ENCODE measurements at places on chromosomes 6 and 20. TPM values are rescaled to one million over a fixed set of nuclear protein-coding genes. Genes with fewer than 3 reads are reported as not detected.

OR2J3 gene
- total RNA-seq = not detected

GRCh38 chr6:165906736-165907135 is 243.7 kb upstream of the PDE10A start:
- no peak for DNase-seq

GRCh38 chr6:86937219-86938079 is at the start of gene HTR1E:
Gene HTR1E, plus strand, starts transcription at chr6:86937528. Its CDS starts 77,807 bp downstream, at chr6:87015335.
- no peak for DNase-seq

- no peak for DNase-seq
Measured at GRCh38 chr6:112576423-112576822, 229.3 kb downstream of the RFPL4B start.

GRCh38 chr6:168823397-168824212 is 382.6 kb downstream of the SMOC2 start:
- DNase-seq = no peak

DNA sequence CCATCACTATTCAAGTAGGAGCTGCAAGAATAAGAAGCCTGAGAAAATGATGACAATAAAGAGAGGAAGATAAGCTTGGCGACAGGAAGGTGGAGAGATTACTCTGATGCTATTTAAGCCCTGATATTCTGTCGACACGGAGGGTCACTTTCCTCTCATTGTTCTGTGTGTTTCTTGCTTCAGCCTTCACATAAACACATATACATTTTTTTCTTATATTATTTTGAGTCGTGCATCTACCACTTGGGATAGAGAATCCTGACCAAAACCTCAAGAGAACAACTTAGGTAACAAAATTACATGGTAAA is 10.5 kb downstream of the PTCHD4 start:
- no peak for DNase-seq

DNA sequence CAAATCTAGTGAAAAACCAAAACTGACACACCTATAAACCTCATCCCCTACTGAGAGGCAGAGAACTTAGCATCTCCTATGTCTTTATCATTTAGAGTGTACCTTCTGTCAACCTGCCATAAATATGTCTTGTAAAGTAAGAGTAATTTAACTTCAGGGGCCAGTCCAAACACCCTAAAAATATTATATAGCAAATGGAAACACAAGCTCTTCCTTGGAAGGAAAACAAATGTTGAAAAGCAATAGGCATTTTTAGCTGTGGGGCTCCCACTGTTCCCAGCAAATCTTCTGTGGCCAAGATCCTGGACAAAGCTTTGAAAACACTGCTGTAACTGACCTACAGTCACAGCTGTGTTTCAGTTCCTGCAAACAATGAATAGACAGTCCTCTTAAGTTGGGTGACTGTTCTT is 140.0 kb upstream of the RNF217 start:
- DNase-seq = no peak

DNA sequence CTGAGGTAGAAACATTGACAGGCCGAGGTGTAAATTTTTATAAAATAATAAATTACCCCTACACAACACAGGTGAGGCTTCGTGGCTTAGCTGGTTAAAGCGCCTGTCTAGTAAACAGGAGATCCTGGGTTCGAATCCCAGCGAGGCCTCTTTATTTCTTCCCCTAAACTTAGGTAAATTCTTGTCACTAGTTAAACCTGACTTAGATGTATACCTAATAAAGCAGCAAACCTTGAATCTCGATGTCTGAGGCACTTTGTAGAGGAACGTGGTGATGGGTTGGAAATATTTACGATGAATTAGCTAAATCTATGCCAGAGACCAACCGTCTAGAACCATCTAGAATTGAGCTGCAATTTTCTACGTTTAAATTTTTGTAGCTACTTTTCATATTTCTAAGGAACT is 185.6 kb downstream of the OR2B2 start:
- DNase-seq = no peak

GRCh38 chr6:3357678-3358077 is 98.9 kb downstream of the PSMG4 start:
- DNase-seq = no peak

DNA sequence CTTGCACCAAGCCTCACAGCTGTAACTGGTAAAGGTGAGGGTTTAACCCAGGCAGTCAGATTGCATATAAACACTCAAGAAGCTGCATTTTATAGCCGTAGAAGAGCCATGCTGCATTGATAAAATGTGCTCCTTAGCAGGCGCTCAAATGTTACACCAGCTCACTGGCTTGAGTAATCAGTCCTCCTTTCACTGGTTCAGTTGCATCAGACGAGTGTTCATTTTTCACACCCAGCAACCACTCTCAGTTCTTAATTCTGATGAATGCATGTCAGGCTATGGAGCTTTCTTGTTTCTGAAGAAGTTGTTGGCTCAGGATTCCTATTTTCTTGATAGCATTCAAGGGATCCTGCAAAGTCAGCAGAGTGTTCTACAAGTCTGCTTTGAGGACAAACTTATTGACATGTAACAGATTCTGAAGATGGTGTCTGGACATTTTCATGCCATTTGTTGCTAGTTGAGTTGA is 198.3 kb downstream of the PLCB1 start:
- no peak for DNase-seq

FNDC11 gene
- total RNA-seq = 0.11 TPM
